Effector memory CD4-positive, alpha-beta T cell (primary cell): ENCODE measurements at places on chromosomes 11 and 22.
A peak's percentile ranks its signal among the peaks of the same experiment; 100 is the strongest.

GRCh38 chr11:42727879-42728278, 583.9 kb upstream of the API5 start:
- no peak for DNase-seq

DNA sequence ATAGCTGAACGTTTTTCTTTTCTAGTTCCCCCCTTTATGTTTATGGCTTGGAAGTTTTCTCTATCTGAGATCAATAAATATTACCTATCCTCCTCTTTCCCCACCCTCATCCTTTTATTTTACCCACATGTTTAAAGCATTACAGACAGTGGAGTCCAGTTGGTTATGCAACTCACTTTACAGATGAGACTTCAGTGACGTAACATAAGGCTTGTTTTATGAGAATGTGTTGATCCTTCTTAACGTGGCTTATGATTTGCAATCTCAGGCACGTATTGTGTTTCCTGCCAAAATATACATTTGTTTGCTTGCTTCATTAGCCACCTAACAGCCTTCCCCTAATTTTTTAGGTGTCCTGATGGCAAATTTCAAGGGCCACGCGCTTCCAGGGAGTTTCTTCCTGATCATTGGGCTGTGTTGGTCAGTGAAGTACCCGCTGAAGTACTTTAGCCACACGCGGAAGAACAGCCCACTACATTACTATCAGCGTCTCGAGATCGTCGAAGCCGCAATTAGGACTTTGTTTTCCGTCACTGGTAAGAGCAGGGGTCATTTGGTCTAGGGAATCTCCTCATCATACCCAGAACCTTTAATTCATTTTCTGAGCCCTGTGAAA, 36.6 kb downstream of the TMEM45B start:
- no peak for DNase-seq

GRCh38 chr11:6455070-6455469, 14.3 kb upstream of the HPX start:
- no peak for DNase-seq

DNA sequence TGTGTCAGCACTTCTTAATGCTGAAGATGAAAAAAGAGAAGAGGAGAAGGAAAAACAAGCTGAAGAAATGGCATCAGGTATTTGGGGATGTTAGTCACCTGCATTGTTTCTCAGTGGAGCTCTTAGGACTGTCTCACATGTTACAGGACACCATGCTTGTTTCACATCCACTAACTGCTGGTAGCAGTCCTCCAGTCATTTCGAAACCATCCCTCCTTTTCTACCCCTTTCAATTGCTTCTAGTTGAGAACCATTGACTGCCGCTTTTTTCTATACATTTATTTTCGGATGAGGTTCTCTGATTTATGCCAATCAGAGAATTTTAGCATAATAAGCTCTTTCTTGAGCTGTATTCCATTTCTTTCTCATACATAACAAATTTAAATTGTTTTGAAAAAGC, 21.5 kb downstream of the BIRC2 start:
- no peak for DNase-seq

- DNase-seq: no peak
Measured at GRCh38 chr11:132744771-132745170, 787.5 kb downstream of the OPCML start.

DNA sequence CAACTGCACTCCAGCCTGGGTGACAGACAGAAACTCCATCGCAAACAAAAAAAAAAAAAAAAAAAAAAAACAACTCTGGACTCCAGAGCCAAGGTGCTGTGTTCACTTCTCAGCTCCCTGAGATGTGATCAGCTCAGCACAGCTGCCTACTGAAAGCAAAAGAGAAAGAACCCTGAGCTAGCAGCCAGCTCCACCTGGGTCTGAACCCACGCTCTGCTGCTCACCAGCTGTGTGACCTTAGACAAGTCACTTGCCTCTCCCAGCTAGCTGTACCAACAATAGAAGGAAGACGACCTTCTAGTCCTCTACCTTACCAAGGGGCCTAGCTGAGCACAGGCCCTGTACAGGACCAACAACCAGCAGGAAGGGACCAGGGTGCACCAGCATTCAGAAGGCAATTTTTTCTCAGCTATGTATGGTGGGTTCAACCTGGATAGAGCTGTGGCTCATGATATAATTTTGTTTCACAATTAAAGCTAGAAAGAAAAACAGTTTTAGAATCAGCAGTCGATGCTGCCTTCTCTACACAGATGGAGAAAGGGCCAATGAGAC, 3.8 kb downstream of the DGCR2 start:
- no peak for DNase-seq

GRCh38 chr11:28528217-28528616, 420.0 kb downstream of the METTL15 start:
- DNase-seq: no peak

DNA sequence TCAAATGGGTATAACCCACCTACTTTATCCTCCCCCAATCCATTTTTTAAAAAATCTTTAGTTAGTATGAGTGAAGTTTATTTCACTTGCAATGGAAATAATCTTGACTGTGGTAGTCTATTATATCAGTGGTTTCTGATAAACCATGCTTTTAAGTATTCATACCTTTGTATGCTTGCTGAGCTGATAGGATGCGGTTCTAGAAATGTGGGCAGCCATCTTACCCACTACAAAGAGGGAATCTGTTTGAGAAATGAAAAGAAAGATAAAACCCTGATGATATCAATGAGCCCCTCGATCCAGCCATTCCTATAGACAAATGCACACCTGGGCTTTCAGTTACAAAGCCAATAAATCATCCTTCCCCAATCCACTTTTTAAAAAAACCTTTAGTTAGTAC, 13.8 kb upstream of the PVALB start:
- DNase-seq: no peak

GRCh38 chr11:114036147-114036811, 23.2 kb upstream of the ZBTB16 start:
- DNase-seq: peak; percentile 17

- no peak for DNase-seq
Measured at GRCh38 chr11:5593146-5593545, 3.3 kb upstream of the TRIM6 start.

DNA sequence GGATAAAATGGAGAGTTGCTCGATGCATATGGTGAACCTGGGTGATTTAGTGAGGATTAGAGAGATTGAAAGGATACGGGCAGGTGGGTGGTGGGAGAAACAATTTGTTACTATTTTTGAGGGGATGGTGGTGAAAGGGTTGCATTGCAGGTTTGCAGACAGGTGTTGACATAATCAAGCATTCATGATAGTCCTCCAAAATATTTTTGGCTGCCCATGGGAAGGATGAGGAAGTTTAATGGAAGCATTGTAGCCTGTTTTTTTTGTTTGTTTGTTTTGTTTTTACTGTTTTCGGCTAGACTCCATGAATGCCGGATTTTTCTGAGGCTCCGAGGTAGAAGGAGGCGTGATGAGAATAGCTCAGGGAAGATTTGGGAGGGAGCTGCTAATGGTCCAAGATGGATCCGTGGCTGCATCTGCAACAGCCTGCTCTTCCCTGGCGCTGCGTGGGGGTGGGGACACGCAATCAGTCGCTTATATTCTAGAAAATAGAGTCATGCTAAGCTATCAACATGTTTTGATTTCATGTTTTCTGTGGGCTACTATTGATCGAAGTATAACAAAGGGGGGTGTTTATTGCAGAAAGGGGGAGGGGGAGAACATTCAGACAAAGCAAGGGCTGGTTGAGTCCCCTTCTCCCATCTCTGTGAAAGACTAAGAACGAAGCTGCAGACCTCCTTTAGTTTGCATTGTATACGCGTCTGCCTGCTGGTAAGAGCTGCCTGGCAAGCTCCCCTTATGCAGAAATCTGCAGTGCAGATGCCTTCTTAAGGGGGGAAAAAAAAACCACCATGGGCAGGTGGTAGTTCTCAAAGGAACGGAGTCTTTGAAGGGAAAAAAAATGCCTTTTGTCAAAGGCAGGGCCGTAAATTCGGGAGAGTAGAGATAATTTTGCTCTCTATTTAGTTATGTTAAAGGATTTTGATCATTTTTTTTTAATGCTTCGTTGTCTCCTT, 1.0 kb downstream of the RTN3 start:
- DNase-seq: no peak

GRCh38 chr11:6319704-6320410, 444 bp downstream of the CAVIN3 start:
- DNase-seq: no peak

GRCh38 chr22:39522567-39523300, 2.4 kb downstream of the ATF4 start:
- no peak for DNase-seq

DNA sequence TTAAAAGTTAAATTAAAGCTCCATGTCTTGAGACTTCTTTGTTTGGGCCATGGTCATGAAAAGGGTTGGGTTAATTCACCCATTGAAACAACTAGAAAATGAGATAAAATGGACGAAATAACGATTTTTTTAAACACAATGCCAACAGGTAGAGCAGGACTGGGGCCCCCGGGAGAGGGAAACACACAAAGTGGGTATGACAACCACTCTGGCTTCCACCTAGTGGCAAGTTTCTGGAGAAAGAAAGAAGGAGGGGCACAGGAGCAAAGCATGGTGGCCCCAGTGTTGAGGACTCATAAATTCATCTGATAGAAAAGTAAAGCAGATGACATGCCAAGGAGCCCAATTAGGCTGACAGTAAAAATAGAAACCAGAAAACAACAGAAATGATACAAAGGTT, 68.4 kb downstream of the MYEOV start:
- DNase-seq: no peak

GRCh38 chr11:28887681-28888080, 779.5 kb downstream of the METTL15 start:
- DNase-seq: no peak

GRCh38 chr11:117591316-117592039, 205.5 kb downstream of the DSCAML1 start:
- no peak for DNase-seq

- no peak for DNase-seq
Measured at GRCh38 chr11:2213890-2214526, 42.4 kb upstream of the TH start.

DNA sequence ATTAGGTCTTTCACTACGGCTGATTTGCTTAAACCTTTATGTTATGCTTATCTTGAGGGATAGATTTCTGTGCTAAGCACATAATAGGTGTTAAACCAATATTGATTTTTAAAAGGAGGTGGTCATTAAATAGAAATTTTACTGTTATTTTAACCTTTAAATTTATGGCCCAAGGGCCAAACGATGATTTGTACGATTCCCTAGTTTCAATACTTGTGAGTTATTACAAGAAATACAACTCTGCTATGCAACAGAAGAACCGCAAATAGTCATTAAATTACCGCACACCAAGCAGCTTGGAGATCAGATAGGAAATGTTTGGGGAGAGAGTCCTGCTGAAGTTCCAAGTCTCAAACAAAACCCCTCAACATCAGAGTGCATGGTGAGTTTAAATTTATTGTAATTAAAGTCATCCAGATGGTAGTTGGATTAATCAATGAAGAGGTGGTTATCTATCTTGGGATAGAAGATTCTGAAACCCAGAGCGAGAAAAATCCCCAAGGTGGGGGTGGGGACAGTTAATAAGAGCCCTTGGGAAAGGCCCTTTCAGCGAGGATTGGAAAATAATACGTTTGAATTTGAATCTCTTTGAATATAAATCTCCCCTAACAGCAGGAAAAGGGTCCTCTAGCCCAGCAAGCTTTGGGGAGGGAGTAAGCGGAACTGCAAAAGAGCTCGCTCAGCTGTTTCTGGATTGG, 805 bp upstream of the QSER1 start:
- no peak for DNase-seq

DNA sequence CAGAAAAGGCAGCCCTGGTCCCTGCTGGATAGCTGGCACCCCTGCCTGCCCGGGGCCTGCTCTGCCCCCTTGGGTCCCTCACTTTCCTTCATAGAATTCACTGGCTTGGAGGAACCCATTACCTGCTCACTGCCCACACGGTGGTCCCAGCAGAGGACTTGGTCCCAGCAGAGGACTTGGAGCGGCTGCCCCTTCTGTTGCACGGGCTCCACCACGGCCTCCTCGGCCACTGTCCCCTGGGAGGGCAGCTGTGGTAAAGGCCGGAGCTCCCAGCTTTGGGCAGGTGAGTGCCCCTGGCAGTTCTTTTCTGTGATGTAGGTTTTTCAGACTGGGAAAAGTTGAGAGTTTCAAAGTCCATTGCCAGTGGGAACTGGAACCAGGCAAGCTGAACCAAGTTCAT, 25.9 kb downstream of the BRSK2 start:
- DNase-seq: no peak

DNA sequence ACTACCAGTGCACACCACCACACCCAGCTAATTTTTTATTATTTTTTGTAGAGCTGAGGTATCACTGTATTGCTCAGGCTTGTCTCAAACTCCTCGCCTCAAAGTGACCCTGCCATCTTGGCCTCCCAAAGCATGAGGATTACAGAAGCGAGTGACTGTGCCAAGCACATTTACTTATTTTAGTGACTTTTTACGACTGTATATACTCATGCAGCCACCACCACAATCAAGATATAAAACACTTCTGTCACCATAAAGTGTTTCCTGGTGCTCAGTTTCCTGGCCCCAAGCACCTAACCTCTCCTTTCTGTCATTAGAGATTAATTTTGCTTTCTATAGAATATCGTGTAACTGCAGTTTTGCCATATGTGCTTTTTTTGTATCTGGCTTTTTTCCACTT, 25.9 kb downstream of the ELP4 start:
- no peak for DNase-seq

DNA sequence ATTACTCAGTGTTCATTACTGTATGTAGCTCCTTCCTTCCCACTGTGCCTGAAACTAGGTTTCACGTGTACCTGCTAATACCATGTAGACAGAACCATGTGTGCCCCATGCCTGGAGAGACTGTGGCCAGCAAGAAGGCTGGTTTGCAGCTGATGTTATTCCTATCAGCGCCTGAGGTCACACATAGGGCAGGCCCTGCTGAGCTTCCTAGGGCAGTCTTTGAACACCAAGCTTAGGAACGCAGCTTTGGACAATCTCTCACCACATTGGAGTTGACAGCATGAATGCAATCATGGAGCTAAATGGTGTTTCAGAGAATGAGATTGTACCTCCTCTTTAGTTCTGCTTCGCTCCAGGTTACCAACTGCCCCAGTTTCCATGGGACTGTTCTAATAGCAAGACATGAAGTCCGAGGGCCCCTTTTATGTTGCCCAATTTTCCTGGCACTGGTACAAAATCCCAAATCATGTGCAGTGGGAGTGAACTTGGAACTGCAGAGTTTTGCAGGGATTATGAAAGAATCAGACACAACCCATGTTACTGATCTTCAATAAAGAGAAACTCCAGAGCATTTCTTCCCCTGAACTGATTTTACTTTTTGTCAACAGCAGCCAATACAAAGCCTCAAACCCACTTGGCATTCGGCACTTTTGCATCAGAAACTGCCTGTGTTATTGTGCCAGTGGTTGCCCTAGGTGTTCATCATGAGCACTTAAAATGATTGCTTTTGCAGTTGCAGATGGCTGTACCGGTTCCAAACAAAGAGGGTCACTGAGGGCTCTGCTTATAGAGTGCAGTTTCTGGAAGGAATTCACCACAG, 154.2 kb upstream of the TTC12 start:
- no peak for DNase-seq
